ENCODE measurements at places on chromosomes 5 and 9.
A peak's percentile ranks its signal among the peaks of the same experiment; 100 is the strongest.

- DNase-seq, result no peak
Observed at GRCh38 chr9:70385426-70385825, 29.0 kb downstream of the KLF9 start.

DNA sequence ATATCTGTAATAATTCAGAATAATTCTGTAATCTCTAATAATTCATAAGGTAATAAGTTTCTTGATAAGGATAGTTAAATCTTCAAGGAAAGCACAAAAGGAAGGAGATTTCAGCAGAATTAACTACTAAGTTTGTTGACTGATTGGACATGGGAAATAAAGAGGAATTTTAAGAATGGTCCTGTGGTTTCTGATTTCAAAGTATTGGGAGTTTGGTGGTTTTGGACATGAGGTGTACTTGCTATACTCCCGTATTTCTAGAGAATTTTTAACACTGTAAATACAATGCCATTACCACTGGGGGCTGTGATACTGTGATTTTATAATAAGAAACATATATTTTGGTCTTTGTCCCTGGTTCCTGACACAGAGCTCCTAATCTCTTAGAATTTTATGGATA, 123.9 kb downstream of the UNC13B start:
- DNase-seq, result no peak

- DNase-seq, result no peak
Observed at GRCh38 chr5:150361301-150361700, 3.8 kb downstream of the TCOF1 start.

- no peak for DNase-seq
Observed at GRCh38 chr5:134328619-134329018, 38.4 kb downstream of the CDKL3 start.

GRCh38 chr9:36802201-36802920, 229.7 kb downstream of the MELK start:
- no peak for DNase-seq

GRCh38 chr9:113992994-113993393, 85.1 kb downstream of the AMBP start:
- DNase-seq, result no peak

DNA sequence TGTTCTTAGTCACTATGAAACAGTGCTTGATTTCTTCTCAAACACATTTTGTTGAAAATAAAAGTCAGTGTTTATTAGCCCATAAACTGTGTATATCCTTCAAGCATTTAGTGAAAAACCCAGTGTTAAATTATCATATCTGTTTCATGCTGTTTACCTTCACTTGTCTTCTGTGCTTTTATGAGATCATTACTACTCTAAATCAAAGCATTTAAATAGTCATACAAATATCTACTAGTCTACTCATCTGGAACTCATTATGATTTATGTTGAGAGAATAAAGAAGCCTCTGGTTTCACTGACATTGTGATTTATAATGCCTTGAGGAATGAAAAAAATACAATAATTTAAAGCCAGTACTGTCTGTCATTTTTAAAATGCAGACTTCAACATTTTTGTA, 366.5 kb downstream of the SLCO4C1 start:
- no peak for DNase-seq

- DNase-seq, result peak; percentile 70
Observed at GRCh38 chr5:126938466-126938865, 91.9 kb downstream of the MARCHF3 start.

GRCh38 chr9:91130796-91131318, 230.9 kb downstream of the AUH start:
- no peak for DNase-seq

- DNase-seq, result no peak
Observed at GRCh38 chr5:36685631-36686288, 79.4 kb downstream of the SLC1A3 start.

DNA sequence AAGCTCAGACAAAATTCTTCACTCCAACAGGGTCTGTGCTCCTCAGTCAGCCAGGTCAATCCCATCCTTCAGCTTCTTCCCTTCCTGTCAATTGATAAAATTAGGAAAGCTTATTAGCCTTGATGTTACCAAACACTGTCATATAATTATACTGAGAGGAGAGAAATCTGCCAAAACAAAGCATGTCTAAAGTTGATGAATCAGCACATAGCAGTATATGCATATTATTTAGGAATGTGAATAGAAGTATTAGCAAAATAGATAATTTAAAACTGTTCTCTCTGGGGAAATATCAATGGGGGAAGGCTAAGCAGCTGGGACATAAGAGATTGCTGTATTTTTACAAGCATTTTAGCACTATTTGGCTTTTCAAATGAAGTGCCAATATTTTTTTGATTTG, 107.1 kb downstream of the SAXO1 start:
- no peak for DNase-seq

GRCh38 chr5:149114403-149115312, 26.6 kb upstream of the ABLIM3 start:
- peak; percentile 57 for DNase-seq

GRCh38 chr9:127767909-127768331, 10.5 kb downstream of the SH2D3C start:
- DNase-seq, result no peak

DNA sequence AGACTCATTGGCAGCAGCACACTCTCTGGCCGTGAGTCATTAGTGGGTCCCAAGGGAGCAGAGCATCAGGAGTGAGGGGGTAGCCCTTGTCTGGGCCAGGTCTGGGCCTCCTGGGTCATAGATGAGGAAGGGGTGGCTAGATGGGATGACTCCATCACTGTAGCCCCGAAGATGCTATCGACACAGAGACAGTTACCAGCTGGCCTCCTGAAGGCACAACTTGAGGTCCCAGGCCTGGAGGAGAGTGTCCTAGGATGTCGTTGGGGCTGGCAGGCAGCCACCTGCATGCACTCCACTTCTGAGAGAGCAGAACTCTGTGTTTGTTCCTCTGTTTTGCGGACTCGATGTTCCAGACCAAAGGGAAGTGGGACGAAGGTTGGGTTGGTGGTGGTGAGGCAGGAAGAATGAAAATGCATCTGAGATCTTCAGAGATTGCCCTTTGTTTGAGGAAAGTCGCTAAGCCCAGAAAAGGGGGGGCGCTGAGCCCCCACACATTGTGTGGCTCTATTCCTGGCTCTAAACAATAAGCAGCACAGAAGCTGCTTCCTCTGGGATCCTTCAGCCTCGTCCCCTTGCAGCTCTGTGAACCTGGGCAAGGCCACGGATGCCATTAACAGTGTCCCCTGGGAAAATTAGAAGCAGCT, 4.7 kb downstream of the BTNL9 start:
- DNase-seq, result no peak

GRCh38 chr5:119366540-119366881, 10.7 kb downstream of the TNFAIP8 start:
- no peak for DNase-seq

Data from AG09309 (cell line).